ENCODE measurements at places on chromosomes 6 and 20.

DNA sequence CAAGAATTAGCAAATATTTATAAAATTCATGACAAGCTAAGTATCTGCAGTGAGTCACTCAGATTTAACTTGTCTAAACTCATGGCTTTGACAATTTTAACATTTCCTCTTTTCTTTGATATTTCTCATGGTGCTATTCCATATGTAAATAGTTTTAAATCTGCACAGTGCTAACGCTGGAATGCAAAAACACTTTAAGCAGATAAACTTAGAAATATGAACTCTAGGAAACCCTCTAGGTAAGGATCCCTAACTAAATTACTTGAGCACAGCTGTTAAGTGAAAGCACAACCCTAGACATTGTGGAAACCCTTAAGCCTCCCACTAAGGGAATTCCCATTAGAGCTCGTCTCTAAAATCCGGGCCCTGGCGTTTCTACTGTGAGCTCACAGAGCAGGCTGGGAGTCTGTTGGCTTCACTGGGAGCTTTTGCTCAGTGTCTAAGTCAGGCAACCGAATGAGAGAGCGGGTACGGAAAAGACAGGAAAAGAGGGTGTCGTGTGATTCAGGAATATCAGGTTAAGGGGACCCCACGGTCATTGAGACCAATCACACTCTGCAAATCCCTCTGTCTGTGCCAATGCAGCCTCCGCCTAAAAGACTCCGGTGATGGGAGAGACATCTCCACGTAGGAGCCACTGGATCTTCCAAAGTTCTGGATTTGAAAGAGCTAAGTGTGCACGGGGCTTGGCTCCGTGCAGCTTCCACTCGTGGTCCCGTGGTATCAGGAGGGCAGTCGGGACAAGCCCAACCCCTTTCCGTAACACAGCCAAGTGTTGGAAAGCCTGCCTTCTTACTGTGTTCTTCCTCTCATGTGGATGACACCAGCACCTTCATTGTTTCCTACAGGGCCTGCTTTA is 112.3 kb upstream of the RPS6KA2 start:
- no peak for DNase-seq

GRCh38 chr6:144617191-144617590 is 332.1 kb downstream of the UTRN start:
- DNase-seq: no peak

GRCh38 chr6:11762794-11763459 is 15.7 kb downstream of the ADTRP start:
- DNase-seq: no peak

GRCh38 chr20:37837924-37838323 is 65.0 kb upstream of the VSTM2L start:
- DNase-seq: no peak

GRCh38 chr20:3802524-3803239 is 6.6 kb downstream of the CDC25B start:
- DNase-seq: no peak

GRCh38 chr6:163489584-163489983 is 75.1 kb downstream of the QKI start:
- no peak for DNase-seq

GRCh38 chr6:98920904-98921431 is 26.8 kb downstream of the FBXL4 start:
- no peak for DNase-seq

DNA sequence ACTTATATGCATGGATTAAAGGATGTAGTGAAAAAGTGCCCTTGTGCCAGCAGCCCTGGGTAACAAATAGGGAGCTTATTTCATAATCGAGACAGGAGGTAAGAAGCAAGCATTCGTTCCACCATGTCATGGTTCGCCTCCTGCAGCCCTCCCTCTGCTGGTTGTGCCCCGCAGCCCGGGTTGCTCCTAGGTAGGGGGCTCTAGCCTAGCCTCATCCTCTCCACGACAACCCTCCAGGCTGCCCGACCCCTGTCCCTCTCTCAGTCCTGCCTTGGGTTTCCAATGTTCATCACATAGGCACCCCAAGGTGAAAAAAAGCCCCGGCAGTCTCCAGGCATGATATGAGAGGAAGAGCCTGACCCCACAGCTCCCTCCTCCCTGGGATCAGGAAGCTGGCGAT is 75.5 kb upstream of the SYNDIG1 start:
- DNase-seq: no peak

DNA sequence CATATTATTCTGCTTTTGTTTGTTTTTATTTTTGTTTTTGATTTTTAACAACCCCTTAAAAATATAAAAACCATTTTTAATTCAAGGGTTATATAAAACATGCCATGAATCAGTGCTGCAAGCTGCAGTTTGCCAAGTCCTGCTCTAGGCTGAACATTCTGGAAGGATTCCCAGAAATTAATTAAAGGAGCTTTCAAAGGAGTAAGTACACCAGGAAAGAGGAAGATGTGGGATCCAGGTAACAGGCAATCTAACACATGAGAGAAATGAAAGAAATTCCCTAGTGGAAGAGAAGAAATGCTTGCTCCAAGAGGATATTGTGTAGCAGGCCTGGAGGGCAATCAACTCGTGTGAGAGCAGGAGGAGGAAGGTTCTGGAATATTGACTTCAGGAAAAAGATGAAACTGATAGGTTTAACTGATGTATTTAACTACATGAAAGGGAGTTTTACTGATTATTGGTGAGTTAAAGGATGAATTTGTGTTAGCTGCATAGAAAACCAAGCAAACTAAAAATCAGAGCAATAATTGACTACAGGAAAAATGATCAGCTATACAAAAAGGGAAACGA is 146.0 kb upstream of the PHACTR1 start:
- DNase-seq: no peak

DNA sequence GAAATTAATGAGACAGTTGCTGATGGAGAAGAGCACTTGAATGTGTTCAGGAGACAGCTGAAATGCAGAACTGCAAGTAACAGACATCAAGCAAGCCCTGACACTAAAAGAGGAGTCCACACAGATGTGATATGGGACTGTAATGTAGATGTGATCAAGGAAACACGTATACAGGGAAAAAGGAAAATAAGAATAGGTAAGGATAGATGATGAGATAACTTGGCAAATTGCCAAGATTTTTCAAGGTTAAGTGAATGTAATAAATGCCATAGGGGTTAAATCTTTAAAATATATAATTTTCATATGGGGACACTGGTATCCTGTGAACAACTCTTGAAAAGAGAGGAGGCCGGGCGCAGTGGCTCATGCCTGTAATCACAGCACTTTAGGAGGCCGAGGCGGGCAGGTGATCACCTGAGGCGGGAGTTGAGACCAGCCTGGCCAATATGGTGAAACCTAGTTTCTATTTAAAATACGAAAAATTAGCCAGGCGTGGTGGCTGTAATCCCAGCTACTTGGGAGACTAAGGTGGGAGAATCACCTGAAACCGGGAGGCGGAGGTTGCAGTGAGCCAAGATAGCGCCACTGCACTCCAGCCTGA is 7.2 kb upstream of the SNX14 start:
- no peak for DNase-seq

GRCh38 chr6:54291738-54292137 is 16.5 kb upstream of the TINAG start:
- no peak for DNase-seq

DNA sequence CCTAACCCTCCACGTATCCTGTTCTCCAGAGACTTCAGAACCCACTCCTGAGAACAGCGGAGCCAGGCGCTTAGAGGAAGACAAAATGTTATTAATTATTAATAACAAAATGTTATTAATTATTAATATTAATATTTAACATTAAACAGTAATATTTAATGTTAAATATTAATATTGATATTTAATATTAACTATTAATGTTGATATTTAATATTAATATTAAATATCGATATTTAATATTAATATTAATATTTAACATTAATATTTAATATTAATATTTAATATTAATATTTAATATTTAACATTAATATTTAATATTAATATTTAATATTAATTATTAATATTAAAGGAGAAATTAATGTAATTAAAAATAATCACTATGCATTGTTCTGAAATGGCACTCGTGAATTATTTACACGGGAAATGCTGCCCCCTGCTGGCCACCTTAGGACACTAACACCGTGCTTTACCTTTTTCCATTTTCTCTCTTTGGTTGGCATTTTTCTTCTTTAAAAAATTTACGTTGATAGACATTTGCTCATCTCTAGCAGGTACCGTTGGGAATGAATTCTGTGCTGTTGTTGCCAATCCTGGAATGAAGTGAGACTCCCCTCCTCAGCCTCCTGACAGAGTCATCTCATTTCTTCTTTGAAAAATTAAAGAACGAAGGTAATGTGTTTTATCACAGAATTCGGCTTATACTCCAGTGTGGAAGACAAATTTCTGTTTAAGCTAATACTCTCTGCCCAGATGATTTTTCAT is 7.5 kb upstream of the GGTLC1 start:
- DNase-seq: peak; percentile 56

DNA sequence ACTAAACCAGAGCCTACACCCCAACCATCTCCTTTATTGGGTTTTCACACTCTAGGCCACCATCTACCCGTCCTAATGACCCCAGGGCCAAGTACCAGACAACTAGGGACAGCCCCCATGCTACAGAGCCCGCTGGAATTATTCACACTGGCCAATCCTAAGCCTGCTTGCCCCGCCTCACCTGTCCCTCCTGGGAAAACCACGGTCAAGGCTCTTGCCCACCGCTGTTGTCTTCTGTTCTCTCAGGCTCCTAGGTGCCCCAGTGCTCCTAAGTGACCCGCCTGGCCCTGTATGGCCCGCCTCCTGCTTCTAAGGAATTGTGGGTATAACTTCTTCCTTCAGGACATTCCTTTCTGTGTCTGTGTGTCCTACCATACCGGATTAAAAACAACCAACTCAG is 453.4 kb downstream of the CD83 start:
- DNase-seq: no peak

DNA sequence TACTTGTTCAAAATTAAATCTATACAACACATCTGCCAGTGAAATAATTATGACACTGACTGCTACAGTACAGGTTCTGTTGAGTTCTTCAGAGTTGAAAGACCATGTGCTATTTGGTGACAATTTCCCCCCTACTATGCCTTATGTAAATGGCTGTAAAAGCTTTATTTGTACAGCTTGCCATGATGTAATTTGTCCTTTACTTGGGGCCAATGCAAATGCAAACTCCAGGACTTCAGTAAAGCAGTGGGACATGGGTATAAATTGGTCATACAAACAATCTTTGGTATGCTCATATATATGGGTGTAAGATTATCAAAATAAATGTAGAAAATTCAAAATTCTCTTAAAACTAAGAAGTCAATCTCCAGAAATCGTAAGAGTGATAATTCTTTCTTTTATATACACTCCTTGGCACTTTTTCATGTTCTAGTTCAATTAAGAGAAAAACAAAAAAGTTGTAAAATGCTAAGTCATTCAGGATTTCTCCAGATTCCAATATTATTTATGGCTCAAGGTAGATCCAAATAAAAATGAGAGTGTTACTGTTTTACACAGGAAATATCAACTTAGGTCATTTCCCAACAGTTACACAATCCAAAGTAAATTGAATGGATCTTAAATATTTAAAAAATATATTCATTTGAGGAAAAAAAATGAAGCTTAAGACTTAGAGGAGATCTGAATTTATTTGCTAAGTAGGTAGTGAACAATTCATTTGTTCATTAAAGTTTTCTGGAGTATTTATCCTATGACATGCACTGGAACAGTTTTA is 1310.5 kb upstream of the CITED2 start:
- no peak for DNase-seq

GRCh38 chr20:38645980-38646858 is 44.6 kb downstream of the ARHGAP40 start:
- DNase-seq: peak; percentile 80
